ENCODE measurements at places on chromosomes 12 and 14.

GRCh38 chr12:57899010-57899662, 42.2 kb upstream of the ATP23 start:
- DNase-seq, result peak; percentile 91

DNA sequence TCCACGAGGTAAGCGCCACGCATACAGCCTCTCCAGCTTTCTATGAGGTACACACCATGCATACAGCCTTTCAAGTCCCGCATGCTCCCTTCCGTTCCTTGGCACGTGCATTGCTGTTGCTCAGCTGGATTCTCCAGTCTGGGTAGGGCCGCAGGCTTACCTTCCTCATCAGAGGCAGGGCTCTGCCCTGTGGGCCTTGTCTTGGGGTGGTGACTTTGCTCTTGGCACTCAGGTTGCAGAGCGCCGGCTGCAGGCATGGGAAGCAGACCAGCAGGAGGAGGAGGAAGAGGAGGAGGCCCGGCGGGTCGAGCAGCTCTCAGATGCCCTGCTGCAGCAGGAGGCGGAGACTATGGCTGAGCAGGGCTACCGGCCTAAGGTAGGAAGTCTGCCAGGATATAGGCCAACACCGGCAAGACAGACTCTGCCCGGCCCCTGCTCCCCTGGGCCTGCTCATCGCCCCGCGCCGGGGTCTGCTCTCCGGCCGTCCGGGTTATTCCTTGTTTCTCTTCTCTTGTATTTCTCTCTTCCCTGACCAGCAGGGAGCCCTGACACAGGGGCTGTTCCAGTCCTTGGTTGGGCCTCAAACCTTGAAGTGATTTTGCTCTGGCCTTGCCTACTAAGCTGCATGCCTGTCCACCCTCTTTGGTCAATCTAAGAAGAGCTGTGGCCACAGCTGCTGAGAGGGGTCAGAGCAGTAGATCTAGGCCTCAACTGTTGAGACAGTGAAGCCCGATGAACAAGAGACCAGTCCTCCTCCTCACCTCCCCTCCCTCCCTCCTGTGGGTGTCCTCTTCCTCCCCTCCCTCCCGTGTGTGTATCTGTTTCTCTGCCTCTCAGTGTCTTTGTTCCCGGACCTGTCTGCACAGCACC, 15.3 kb downstream of the TCHP start:
- no peak for DNase-seq

- no peak for DNase-seq
These were observed 524.7 kb upstream of the TMEM132C start for GRCh38 chr12:127742231-127742630.

- no peak for DNase-seq
These were observed 39.9 kb downstream of the SOX5 start for GRCh38 chr12:23909551-23909950.

DNA sequence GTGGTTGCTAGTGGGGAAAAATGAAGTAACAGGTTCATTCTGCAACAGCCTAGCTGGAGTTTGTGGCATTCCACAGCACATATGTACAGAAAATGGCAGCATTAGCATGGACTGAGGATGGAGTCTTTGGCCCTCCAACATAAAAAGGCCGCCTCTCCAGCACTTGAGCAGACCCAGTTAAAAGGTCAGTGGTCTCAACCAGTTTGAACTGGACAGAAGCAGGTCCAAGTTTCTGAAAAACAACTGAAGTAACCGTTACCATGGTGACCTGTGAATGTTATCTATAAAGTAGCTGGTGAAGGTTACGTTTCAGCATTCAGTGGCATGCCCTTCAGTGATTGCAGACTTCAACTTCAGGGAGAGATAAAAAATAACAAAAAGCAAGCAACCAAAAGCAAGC, 34.1 kb upstream of the OR10AD1 start:
- no peak for DNase-seq

DNA sequence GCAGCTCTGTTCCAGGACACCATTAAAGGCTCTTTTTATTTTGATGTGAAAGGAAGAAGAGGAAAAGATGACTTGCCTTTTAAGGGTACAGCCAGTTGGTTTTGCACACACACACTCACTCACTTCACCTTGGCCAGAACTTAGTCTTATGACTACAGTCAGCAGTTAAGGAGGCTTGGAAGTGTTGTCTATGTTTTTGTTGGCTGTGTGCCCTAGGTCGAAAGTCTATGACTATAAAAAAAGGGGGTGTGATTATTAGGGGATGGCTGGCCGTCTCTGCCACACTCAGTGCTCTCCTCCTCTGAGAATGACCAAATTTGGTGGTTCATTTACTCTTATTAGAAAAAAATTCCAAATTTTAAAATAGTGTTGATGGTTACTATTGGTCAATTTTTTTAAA, 139.5 kb upstream of the OTX2 start:
- no peak for DNase-seq

DNA sequence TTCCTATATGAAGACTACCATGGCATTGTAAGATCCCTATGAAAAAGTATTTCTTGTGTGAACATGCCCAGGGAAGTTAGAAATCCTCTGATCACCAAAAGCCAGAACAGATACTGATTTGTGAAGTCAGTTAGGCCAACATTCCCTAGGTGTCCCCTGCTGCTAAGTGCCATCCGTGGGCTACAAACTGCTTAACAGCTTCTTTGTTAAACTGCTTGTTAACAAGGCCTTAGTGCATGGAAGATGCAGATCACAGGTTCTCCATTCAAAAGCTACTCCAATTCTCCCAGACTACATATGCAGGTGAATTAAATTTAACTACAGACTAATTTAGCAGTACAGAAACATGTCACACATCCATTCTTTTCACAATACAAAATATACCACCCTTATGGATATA, 108.2 kb downstream of the PRICKLE1 start:
- DNase-seq, result no peak

Data from mammary epithelial cell (primary cell).